ENCODE measurements at places on chromosomes 5 and 9. TPM values are rescaled to one million over a fixed set of nuclear protein-coding genes. Genes with fewer than 3 reads are reported as not detected.

DNA sequence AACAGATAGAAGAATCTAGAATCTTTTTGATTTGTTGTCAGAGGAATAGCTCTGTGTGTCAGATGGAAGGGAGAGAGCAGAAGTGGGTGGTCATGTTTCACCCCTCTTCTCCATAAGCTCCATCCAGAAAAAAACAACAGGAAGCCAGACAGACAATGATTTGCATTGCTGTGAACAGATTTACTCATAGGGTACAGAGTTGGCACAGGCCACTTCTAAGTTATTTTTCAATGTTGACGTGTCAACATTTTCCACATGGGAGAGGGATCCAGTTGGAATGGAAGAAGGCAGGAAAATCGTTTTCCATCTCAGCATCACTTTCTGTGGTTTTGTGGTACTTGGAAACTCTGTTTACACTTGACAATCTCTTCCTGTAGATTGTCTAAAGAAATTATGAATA, 86.7 kb downstream of the INSYN2B start:
- no peak for DNase-seq

GRCh38 chr9:81848472-81848871, 79.8 kb upstream of the SPATA31D4 start:
- no peak for DNase-seq

DNA sequence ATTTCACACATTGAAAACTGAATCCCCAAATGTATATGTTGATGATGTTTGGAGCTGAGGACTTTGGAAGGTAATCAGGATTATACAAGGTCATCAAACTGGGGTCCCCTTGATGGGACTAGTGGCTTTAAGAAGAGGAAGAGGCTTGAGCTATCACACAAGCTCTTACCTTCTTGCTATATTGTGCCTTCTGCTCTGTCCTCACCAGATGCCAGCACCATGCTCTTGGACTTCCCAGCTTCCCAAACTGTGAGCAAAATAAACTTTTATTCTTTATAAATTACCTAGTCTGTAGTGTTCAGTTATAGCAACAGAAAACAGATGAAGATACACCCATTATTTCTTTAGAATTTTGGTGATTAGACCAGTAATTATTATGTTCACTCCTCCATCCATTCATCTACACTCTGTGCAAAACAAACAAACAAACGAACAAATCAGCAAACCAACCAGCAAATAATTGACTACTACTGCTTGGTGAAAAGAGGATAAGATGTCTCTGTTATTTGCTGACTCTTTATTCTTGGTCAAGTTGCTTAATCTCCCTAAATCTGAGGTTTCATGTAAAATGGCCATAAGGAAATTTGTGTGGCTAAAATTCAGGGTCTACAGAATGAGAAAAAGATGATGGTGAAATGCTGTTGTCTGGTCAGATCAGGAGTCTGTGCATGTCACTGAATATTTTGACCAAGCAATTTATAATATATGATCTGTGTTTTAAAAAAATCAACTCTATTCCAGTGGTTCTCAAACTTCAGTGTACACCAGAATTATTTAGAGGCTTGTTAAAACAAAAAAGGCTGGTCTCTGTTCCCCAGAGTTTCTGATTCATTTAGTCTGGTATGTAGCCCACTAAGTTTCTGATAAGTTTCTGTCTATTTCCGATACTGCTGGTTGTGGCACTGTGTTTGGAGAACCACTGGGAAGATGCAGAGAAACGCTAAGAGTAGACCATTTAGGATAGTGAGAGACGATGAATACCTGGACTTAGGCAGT, 854.1 kb downstream of the MAT2B start:
- DNase-seq = no peak

GRCh38 chr5:165913059-165913458, 2378.4 kb upstream of the WWC1 start:
- no peak for DNase-seq

GRCh38 chr9:91025856-91026255, 224.2 kb downstream of the SYK start:
- no peak for DNase-seq

- no peak for DNase-seq
Observed at GRCh38 chr5:125199968-125200865, 453.8 kb upstream of the ZNF608 start.

GRCh38 chr9:99103901-99104458, 933 bp upstream of the TGFBR1 start:
- no peak for DNase-seq

- DNase-seq = no peak
Observed at GRCh38 chr9:96209407-96210271, 92.3 kb downstream of the HSD17B3 start.

The FSTL4 gene
- 1.8 TPM for polyA plus RNA-seq

The MTMR12 gene
- polyA plus RNA-seq = 35.0 TPM

The C9orf43 gene
- polyA plus RNA-seq = 0.69 TPM

The PCA3 gene
- 0.40 TPM for polyA plus RNA-seq

The CER1 gene
- polyA plus RNA-seq = 0.26 TPM

Data from right renal cortex interstitium (tissue), 3 donors.